ENCODE measurements at places on chromosomes 7 and 10.

DNA sequence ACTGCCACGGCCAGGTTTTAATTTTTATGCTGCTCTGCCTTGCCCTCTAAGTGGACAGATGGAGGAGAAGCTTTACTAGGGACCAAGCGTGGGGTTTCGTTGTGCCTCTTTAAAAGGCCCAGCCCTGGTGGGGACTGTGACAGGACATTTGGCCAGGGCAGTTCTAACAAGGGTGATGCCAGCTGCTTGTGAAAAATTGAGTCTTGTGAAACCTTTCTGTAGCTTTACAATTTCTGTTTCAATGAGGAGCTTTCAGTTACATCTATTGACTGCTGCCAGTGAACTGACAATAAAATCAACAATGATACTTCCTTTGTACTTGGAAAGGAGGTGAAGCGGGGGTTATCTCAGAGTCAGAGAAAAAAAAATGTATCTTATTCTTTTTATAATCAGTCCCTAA, 233.1 kb upstream of the CSTF2T start:
- no peak for DNase-seq

DNA sequence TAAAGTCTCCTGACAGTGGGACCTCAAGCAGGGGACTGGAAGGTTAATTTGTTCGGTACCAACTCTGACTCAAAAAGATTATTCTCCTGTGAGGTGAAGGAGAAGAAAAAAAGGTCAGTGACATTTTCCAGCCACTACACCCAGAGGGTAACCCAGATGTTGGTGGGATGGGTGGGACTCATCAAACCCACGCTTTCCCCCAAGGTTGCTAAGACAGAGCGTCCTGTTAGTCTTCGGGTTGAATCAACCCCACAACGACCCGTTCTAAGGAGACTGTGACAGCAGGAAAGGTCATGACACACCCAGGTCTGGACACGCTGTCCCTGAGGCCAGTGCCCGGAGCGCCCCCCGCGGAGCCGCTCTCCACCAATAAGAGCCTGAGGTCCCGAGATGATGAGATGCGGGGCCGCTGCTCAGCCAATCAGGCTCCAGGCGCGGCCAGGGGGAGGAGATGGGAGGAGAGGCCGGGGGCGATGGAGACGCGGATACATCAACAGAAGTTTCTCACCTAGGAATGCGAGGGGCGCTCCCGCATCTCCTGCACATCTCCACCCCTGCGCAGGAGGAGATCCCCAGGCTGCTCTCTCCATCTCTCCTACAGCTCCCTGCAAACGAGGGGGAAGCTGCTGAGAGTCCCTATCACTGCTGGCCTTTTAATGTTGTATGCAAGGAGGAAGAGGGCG, at the start of gene WNT16:
WNT16 (plus strand) TSS at position 493 of the 683 bp plus-strand sequence. CDS start 293 bp downstream, outside the sequence.
- no peak for DNase-seq

- no peak for DNase-seq
Observed at GRCh38 chr10:5079306-5079830, 14.8 kb upstream of the AKR1C3 start.

GRCh38 chr10:35300063-35300699, 36.1 kb upstream of the CCNY start:
- DNase-seq, result no peak

GRCh38 chr7:2016761-2017480, 215.8 kb downstream of the MAD1L1 start:
- DNase-seq, result no peak

DNA sequence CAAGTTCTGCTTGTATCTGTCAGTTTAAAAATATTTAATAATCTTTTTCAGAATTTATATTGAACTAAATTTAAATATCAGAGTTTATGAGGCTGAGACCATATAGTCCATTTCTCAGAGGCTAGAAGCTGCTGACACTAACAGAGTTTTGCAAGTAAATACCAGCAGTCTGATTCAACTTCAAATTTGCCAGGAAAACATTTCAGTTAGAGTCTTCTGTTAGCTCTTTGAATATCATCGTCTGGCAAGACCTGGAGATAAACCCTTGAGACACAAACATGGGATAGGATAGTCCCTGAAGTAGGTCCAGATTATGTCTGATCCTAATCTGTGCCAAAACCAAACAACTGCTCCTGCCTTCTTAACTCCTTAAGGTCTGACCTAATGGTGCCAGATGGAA, 472.8 kb upstream of the STEAP1 start:
- no peak for DNase-seq

DNA sequence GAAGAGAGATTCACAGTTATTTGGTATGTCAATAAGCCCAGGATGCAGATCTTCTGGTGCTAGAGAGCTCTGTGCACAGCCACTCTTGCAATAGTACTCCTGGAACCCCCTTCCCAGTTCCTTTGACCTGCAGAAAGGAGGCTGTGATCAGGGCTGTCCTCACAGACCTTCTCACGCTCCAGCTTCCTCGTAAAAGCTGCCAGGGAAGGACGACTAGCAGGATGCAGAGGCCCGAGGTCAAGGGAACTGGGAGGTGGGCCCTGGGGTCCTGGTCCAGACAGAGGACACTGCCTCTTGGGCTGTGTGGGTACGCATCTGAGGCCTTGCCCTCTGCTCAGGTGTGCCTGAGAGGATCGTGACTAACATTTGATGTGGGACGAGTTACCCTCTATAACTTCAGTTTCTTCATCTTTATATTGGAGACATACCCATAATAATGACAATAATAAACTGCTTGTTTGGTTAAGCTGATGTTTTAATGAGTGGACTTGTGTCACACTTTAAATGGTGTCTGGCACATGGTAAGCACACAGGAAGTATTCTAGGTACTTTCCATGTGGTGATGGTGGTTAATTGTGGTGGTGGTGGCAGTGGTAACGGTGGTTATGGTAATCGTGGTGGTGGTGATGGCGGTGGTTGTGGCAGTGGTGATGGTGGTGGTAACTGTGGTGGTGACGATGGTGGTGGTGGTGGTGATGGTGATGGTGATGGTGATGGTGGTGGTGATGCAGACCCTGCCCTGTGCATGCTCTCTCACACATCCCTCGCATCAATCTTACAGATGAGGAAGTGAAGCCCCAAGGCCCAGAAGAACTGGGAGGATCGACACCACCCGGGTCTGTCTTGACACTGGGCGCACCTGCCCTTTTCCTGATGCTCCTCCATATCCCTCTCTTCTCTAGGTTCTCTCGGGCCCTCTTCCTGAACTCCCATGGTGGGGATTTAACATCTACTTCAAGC, 235.2 kb upstream of the GRB10 start:
- DNase-seq, result no peak

- DNase-seq, result no peak
Observed at GRCh38 chr7:73621168-73622063, 2.9 kb downstream of the MLXIPL start.

DNA sequence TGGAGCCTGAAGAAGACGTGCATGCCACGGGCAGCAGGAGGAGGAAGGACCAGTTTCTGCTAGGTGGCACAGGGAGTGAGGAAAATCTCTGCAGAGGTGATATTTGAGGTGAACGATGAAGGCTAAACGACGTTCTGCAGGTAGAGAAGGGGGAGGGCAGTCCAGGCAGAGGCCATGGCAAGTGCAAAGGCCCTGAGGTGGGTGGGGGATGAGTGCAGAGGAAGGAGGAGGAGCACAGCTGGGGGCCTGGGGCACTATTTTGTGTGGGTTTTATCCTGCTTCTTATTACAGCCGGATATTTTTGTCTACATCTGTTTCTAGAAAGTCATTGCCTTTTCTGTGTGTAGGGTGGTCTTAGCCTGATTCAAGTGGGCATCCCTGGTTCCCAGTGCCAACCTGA, 57.6 kb downstream of the GOLGA7B start:
- no peak for DNase-seq

- DNase-seq, result no peak
Observed at GRCh38 chr10:122172361-122173008, 98.6 kb upstream of the BTBD16 start.

GRCh38 chr10:63206997-63207811, 74.1 kb downstream of the NRBF2 start:
- peak; percentile 10 for DNase-seq

DNA sequence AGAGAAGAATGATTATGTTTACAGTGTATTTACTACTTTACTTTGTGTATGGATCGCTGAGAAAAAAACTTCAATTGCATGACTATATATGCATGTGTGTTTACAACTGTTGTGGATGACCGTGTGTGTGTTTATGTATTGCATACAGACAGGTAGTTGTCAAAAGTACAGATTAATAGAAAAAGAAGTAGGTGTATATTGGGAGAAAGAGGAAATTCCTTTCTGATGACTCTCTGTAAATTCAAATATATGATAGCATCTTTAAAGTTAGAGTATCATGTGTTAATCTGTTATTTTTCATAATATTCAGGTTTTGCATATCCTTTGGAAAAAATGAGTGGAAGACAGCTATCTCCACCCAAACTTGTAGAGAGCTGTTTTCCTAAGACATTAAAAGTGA, 160.4 kb upstream of the AGR3 start:
- DNase-seq, result no peak

DNA sequence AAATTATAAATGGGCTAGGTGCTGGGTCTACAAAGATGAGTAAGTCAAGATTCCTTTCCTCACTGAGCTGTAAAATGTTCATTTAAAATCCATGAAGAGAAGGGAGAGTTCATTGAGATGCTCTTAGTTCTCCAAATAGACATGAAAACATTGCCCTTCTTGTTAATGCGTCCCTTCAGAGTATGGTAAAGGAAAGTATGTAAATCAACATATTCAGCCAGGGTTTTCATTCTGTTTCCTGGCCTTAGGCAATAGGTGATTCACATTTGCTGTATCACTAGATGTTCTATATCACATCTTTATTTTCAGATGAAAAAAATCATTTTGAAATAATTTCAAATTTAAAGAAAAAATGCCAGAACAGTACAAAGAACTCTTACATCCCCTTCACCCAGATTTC, 5.4 kb downstream of the ANKIB1 start:
- no peak for DNase-seq

DNA sequence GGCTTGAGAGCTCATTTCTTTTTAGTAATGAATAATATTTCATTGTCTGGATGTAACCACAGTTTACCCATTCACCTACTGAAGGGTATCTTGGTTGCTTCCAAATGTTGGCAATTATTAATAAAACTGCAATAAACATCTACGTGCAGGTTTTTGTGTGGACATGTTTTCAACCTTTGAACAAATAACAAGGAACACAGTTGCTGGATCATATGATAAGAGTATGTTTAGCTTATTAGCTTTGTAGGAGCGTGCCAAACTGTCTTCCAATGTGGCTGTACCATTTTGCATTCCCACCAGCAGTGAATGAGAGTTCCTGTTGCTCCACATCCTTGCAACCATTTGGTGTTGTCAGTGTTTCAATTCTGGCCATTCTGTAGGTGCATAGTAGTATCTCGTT, 49.0 kb downstream of the CSGALNACT2 start:
- DNase-seq, result no peak

DNA sequence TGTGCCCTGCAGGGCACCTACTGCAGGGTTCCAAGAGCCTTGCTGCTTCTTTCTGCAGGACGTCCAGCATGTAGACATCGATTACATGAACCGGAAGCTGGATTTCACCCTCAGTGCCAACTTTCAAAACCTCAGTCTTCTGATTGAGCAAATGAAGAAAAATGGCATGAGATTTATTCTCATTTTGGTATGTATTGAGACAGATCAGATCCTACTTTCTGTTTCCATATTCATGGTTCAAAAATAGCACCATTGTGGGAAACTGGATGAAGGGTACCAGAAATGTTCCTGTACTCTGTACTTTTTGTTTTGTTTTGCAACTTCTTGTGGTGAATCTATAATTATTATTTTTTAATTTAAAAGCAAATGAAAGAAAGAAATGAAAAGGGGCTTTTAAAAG, 64.1 kb downstream of the MGAM2 start:
- no peak for DNase-seq

DNA sequence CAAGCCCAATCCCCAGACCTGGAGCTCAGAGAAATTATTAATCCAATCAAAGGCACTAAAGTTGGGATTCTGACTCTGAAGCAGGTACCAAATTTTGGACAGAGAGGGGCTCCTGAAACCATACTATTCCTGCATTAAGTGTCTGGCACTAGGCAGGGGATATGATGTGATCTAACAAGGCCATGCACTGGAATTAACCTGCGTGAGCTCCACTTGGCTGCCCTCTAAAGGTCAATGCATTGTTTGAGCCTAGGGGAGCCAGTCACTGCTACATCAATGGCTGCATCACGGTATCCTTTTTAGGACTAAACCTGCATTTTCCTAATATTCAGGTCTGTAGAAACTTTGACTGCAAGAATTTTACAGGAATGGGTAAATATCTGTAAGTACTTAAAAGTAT, 42.1 kb downstream of the ST8SIA6 start:
- no peak for DNase-seq

DNA sequence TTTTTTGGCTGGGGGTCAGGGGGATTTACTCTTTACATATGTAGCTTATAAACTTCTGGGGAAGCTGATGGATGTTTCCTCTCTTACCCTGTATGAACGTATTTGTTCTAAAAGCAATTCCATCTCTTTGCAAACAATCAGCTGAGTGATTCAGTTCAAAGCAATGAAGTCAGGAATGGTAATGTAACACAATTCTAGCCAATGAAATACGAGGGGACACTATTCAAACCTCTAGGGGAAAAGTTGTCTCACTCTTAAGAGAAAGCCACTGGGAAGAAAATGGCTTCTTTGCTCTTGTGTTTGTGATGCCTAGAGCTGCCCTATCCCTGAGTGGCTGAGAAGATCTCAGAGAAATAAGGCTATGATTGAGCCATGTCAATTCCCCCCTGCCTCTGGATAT, 134.8 kb upstream of the SEMA3C start:
- DNase-seq, result no peak

GRCh38 chr10:91838199-91838598, 40.0 kb downstream of the TNKS2 start:
- DNase-seq, result no peak
